ENCODE measurements at places on chromosomes 7 and 10.
A peak's percentile ranks its signal among the peaks of the same experiment; 100 is the strongest.

DNA sequence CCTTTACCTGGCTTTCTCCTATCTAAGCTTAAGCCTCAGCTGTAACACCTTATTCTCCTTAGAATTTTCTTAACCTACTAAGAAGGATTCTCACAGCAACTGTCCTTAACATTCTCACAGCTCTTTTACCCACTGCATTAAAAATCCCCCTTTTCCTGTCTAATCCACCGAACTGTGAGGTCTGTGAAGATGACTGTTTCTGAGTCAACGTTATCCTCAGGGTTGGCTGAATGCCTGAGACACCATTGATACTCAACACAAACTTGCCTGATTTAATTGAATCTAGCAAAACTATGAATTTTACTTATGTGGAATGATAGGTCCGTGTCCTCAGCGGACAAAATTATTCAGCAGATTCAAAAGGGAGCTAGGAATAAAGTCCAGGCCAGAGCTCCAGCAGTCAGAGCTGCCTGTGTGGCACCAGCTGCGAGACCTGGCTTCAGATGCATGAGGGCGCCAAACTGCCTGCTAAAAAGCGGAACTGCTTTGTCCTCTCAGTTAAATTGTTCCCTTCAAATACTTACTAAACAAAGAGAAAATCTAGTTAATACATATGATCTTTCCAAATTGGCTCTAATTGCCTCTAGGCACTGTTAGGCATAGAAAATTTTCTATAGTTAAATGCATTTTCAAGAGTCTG lies 33.4 kb upstream of the VWDE start:
- DNase-seq = no peak

- peak; percentile 83 for DNase-seq
These were observed 860 bp downstream of the SEC31B start for GRCh38 chr10:100518761-100519241.

GRCh38 chr10:60277656-60278055 lies 112.0 kb downstream of the ANK3 start:
- DNase-seq = no peak

DNA sequence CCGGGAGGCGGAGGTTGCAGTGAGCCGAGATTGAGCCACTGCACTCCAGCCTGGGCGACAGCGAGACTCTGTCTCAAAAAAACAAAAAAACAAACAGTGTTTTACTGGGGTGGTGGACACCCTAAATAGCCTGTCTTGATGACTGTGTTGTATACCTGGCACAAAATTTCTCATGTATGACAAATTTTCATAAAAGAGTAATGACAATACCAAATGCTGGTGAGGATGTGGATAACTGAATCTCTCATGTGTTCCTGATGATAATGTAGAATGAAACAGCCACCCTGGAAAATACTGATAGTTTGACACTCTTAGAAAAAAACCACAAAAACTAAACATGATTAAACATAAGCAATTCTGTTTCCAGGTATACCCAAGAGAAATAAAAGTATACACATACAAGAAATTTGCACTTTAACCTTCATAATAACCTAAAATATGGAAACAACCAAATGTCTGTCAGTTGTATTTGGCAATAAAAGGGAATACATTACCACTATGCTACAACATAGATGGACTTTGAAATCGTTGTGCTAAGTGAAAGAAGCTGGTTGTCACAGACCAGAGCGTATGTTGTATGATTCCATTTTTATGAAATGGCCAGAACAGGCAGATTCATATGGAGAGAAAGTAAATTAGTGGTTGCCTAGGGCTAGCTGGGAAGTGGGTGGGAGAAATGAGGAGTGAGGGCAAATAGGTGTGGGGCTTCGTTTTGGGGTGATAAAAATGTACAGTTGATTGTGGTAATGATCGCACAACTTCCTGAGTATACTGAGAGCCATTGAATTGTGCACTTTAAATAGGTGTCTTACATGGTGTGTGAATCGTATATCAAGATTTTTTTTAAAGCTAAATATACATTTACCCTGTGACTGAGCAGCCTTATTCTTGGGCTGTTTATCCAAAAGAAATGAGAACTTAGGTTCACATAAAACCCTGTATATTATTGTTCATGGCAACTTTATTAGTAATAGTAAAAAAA lies 12.5 kb downstream of the WDR37 start:
- DNase-seq = no peak

- no peak for DNase-seq
These were observed 10.1 kb downstream of the UNCX start for GRCh38 chr7:1242606-1243289.

DNA sequence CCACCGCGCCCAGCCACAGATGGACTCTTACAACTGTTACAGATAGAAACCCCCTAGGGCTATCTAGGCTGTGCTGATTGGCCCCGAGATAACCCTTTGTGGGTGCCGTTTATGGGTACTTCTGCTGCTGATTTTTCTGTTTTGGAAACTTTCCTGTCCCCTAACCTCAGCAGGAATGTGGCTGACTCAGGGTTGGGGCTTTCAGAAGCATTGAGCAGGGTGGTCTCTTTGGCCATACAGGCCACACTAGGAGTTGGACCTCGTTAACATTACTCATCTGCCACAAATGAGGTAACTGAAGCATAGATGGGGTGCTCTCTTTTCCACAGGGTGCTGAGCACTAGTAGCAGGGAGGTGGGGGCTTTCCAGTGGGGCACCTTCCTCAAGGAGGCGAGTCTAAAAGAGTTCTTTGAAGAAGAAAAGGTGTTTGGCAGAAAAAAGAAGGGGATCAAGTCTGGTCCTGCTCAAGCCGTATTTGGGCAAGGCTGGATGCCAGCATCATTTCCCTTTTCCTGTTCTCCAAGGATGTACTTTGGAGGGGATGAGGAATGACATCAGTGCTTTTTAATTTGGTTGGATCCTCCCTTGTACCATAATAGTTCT lies 6.4 kb downstream of the ZSCAN25 start:
- no peak for DNase-seq

GRCh38 chr7:106916679-106917078 lies 51.6 kb downstream of the PIK3CG start:
- DNase-seq = no peak

GRCh38 chr7:10703059-10703458 lies 270.6 kb upstream of the PHF14 start:
- DNase-seq = no peak

- peak; percentile 70 for DNase-seq
These were observed 511 bp upstream of the NRP1 start for GRCh38 chr10:33334805-33335550.

GRCh38 chr10:103448746-103449145 lies 3.4 kb downstream of the CALHM2 start:
- DNase-seq = no peak

GRCh38 chr10:30373596-30374327 lies 24.7 kb upstream of the MTPAP start:
- no peak for DNase-seq
